ENCODE measurements at places on chromosomes 7 and 10.

- DNase-seq, result no peak
Observed at GRCh38 chr10:102674566-102674965, 30.3 kb downstream of the TRIM8 start.

- DNase-seq, result peak; percentile 98
Observed at GRCh38 chr7:112484671-112485167, 3.9 kb downstream of the LSMEM1 start.

DNA sequence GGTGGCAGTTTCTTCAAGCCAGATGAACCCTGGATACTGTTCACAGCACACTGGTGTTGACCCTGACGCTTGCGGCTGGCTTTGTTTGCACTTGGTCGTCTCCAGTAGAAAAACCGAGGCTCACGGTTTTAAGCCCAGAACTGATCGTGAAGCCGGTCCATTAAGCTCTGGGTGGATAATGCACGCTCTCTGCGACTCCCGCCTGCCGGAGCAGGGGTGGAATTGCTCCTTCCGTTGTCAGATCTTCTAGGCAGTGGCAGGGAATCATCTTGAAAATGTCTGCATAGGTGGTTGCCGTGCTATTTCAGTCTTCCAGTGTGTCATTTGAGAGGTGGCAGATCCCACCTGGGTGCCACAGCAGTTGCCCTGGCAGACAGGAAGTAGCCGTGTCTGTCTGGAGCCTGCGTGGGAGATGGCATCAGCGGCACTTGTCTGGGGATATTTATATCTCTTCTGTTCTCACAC lies 35.9 kb upstream of the AP5Z1 start:
- DNase-seq, result no peak

DNA sequence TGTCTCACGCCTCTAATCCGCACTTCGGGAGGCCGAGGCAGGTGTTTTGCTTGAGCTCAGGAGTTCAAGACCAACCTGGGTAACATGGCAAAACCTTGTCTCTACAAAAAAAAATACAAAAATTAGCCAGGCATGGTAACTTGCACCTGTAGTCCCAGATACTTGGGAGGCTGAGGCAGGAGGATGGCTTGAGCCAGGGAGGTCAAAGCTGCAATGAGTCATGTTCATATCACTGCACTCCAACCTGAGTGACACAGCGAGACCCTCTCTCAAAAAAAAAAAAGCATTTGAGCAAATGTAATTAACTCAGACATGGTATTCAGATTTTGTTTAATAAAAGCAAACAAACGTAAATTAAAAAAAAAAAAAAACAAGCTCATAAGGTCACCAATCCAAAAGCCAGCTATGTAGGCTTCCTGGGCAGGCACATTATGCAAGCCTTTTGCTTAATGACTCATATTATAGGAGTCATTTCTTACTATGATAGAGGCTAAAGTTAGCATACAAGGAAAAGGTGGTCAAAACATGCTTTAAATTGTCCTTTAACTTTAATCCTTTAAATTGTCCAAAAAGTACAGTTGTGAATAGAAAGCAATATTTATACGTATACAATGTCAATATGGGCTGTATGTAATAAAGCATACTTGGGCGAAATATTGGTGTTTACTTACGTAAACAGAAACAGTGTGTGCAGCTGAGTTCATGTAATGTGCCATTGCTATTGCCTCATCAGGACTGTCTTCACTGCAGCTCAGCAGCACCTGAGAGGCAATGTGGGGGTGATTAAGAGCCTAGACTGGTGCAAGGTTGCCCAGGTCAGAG lies 13.0 kb downstream of the AKR1D1 start:
- peak; percentile 11 for DNase-seq

DNA sequence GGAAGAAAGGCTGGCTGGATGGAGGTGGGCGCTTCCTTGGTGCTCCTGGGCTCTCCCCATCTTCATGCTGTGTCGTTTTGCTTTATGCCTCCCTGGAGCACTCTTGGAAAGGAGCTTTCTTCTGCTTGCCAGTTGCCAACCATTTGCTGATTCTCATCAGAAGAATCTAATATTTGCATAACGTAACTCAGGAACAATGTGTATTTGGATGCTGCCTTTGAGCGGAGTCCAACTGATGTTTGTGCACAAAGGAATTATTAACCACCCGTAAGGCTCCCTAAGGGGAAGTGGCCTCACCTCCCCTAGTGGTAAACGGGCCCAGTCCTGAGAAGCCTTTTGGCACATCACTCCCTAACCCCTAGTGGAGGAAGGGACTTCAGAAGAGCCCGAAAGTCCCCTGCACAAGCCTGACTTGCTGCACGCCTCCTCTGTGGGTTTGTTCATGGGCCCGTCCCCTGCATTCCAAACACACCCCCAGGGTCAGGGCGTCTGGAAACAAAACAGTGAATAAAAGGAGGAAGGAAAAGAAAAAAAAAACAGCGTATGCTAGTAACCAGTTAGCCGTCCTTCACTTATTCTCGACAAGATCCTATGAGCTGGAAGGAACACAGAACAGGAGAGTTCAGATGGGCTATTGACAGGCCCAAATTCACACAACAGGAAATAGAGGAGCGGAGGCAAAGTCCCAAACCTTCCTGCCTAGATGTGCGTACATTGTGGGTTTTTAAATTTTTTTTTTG lies 602.2 kb downstream of the LRMDA start:
- peak; percentile 57 for DNase-seq

GRCh38 chr7:98283127-98283886 lies 1.8 kb downstream of the BRI3 start:
- DNase-seq, result peak; percentile 78

DNA sequence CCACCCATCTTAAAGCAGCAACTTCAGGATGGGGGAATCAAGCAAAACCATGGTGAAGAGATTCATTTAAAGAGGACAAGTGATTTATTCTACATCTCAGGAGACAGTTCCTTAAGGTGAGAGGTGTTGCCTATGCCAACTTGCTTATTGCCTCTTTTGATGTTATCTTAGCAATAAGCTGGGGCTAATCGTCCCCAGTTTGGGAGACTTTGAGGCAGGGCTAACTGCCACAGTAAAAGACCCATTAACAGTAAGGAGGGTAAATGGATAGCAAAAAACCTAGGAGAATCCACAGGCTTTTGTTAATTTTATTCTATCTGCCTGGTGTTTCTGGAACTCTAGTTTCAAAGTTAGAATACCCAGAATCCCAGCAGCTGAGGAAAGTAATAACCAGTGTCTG lies 22.1 kb upstream of the HERPUD2 start:
- no peak for DNase-seq

GRCh38 chr7:45086331-45087065 lies 2.3 kb downstream of the NACAD start:
- DNase-seq, result no peak

GRCh38 chr10:21954132-21954531 lies 49.4 kb downstream of the DNAJC1 start:
- DNase-seq, result no peak

DNA sequence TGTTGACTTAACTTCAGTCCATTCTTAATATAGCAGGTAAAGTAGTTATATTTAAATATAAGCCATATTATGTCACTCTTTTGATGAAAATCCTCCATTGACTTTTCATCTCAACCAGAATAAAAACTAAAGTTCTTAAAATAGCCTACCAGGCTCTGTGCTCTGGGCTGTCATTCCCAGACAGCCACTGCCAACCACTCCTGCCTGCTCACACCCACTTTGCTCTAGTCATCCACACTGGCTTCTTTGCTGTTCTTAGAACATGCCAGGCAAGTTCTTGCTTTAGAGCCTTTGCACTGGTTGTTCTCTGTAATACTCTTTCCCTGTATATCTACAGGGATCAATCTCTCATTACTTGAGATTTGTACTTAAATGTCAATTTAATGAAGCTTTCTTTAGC lies 80.6 kb downstream of the ZEB1 start:
- peak; percentile 27 for DNase-seq

- no peak for DNase-seq
Observed at GRCh38 chr10:48778193-48778857, 93.7 kb downstream of the WDFY4 start.

- DNase-seq, result no peak
Observed at GRCh38 chr7:143909863-143910262, 7.9 kb upstream of the TCAF1 start.

GRCh38 chr10:1499359-1499957 lies 237.9 kb downstream of the ADARB2 start:
- DNase-seq, result no peak

DNA sequence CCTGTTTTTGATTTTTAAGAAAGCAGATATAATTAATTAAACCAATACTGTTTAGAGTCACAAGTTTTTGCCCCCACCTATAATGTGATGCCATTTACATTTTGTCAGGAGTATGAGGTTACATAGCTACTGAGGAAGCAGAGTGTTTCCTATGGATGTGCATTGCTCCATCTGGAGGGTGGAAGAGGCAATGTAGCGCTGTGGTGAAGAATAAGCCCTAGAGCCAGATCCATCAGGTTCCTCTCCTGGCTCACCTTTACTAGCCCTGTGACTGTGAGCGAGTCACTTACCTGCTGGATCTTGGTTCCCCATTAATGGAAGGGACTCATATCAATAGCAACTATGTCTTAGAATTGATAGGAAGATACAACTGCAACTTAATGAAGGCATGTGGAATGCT lies 216.0 kb downstream of the GPAM start:
- DNase-seq, result no peak

- DNase-seq, result no peak
Observed at GRCh38 chr10:66983475-66983818, 57.6 kb downstream of the LRRTM3 start.

- DNase-seq, result no peak
Observed at GRCh38 chr7:66668677-66669076, 40.0 kb downstream of the KCTD7 start.
